HT-29 (cell line): ENCODE measurements at places on chromosomes 11 and 22. TPM values are rescaled to one million over a fixed set of nuclear protein-coding genes. Genes with fewer than 3 reads are reported as not detected.

PRR33 gene
- total RNA-seq: not detected in 2 replicates

GALNT18 gene
- total RNA-seq: 0.18 and 0.44 TPM in 2 replicates

PDGFD gene
- not detected in 2 replicates for total RNA-seq

CST6 gene
- total RNA-seq: 23.0 and 27.2 TPM in 2 replicates

CD6 gene
- 0.53 and 2.1 TPM in 2 replicates for total RNA-seq

- DNase-seq: no peak
Measured at GRCh38 chr22:49136041-49136815, 691.4 kb downstream of the BRD1 start.

GRCh38 chr11:108592591-108593213, 866 bp downstream of the EXPH5 start:
- peak; percentile 61 for DNase-seq

DNA sequence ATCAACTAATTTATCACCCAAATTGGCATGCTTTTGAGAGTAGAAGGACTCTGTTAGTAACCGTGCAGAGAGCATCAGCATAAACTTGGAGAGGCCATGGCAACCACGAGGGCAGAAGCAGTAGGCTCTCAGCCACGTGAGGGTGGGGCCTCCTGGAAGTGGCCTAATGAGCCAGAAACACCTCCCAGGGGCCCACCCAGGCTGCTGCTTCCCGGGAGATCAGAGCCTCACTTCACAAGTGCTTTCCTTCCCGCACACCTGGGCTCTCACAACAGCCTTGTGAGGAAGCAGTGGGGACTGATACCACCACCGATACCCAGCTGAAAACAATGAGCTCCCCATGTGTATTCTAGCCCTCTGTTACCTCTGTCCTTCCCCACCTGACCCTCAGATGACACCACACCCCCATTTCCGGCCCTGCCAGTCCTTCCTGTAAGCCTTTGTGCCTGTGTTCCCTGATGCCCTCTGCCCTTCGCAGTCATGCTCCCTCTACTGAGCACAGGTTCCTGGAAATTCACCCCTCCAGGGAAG, 17.0 kb downstream of the TRIM29 start:
- DNase-seq: peak; percentile 87

DNA sequence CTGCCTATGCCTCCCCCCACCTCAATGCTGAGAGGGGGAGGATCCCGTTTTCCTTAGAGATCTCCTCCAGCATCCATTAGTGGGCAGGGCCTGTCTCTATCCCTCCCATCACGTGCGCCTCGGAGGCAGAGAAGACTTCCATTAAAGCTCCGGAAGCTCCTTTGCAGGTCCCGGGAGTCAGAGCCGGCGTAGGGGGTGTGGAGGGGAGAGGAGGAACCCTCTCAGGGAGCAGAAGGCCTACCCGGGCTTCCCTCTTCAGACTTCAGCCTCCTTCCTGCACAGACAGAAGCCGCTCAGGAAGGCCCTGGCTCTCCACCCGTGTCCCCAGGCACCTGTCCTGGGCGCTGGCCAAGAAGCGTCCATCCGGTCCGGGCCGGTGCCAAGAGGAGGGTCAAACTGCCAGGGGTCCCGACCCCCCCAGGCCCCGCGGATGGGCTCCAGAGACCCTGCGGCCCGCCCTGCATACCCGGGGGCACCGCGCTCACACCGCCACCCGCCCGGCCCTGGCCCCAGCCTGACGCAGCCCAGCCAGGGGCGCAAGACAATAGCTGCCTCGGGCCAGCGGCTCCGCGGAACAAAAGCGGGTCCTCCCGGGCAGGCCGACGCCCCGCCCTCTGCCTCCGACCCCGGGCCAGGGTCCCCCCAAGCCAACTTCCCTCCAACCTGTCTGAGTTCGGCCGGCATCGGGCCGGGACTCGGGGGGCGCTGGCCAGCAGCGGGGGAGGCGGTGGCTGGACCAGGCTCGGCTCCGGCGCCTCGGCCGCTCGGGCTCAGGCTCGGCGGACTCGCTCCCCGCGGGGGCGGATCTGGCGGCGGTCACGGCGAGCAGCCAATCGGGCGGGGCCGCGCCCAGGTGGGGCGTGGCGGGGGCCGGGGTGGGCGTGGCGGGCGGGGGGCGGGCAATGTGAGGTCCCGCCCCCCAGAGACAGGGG, 29.9 kb downstream of the ARVCF start:
- DNase-seq: peak; percentile 91

DNA sequence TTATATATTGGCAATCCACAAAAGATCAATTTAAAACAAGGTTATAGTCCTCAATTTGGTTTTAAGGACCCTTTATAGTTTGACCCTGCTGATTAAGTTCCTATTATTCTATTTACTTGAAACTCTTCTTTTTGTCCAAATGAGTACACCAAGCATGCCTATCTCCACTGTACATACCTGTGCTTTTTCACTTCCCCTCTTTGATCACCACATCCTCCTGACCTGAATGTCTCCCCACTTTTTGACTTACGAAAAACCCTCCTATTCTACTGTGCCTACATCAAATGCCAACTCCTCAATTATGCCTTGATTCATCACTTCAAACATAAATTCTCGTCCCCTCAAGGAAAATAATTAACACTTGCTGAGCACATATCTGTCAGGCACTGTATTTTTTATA, 113.5 kb downstream of the SOX6 start:
- no peak for DNase-seq

DNA sequence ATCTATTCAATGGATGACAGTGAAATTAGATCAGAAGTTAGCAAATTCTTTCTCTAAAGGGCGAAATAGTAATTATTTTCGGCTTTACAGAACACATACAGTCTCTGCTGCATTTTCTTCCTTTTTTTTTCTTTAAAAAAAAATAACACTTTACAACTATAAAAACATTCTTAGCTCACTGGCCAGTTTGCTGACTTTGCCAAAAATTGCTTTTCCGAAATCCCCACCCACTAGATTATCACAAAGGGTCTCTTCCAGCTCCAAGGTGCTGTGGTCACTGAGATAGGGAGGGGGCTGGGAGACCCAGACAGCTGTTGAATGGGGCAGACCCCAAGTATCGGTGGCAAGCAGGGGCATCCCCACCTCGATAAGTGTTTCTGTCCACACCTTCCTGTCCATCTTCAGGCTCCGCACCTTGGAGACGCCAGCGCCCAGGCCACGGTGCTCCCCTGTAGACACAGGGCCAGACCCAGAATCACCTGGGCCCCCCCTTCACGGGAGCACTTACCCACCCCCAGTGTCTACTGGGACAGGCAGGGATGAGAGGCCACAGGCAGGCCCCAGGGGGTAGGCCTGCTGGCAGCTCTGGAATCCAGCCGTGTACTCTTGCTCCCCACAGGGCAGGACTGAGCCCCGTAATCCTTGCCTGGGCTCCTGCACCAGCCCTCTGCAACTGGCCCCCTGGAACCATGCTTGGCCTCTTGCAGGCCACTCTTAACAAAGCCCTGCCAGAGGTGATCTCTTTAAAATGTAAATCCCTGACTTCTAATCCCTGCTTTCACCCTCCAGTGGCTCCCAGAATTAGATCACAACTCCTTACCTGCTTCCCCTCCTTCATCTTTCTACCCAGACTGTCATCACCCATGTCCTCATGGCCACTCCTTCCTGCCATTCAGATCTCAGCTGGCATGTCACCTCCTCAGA, 31.5 kb upstream of the PDE2A start:
- no peak for DNase-seq

DNA sequence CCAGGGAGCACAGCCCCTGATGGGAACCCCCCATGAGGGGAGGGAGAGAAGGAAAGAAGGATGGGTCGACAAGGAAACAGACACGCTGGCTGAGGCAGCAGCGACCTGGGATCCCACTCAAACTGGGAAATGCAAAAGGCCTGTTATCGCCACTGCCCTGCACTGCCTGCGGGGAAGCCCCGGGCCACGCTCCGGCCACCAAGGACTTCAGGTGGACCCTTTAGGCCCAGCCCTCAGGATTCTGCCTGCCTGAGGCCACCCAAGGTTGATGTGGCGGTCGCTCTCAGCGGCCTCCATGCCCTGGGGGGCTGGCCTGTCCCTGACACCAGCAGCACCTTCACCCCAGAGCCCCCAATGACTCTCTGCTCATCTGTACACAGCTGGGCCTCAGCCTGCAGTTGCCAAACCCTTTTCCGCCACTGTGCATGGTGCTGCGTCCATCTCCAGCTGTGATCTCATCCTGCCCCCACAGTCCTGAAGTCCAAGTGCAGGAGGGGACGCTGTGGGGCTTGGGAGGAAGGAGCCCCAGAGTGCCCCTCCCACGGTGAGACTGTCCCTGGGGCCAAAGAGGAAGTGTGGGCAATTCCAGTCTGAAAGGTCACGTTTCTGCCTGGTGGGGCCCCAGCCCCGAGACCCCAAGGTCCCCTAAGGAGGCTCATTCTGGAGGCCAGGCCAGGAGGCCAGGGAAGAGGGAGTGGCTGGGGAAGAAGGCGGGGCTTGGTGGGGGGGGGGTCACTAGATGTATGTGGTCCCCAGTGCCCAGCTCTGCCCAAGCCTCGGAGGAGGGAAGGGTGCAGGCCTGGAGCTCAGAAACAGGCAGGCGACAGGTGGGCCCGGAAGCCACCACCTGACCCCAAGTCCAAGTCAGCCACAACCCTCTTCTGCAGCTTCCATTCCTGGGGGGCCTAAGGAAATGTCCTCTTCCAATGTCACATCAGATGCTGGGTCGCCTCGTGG, 31.6 kb downstream of the OSBPL5 start:
- no peak for DNase-seq

DNA sequence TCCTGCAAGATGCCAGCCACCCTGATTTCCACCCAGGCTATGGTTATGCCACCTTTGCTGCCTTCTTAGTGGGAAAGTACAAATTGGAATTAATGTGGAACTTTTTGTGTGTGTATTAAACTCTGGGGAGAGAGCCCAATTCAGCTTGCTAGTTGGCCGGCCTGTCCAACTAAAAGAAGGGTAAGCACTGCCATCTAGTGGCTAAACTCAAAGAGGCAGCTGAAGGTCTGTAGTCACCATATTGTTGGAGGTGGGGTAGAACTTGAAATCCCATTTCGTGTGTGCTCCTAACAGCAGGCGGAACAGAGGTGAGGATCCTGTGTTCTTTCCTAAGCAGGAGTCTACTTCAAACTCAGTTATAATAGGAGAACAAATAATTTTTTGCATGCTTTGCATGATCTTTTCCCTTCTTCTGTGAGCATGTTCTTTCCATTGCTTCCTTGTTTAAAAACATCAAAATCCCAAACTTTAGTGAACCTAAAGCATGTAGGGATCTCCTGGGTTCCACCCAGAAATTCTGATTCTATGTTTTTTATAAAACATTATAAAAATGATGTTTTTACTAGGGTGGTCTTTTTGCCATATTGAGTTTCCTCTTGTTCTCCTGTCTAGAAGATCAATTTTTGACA, 138.8 kb upstream of the SORL1-AS1 start:
- peak; percentile 94 for DNase-seq

GRCh38 chr11:133951327-133952198, 5.2 kb downstream of the IGSF9B start:
- DNase-seq: no peak

- no peak for DNase-seq
Measured at GRCh38 chr22:37632174-37633088, 7.0 kb upstream of the SH3BP1 start.

DNA sequence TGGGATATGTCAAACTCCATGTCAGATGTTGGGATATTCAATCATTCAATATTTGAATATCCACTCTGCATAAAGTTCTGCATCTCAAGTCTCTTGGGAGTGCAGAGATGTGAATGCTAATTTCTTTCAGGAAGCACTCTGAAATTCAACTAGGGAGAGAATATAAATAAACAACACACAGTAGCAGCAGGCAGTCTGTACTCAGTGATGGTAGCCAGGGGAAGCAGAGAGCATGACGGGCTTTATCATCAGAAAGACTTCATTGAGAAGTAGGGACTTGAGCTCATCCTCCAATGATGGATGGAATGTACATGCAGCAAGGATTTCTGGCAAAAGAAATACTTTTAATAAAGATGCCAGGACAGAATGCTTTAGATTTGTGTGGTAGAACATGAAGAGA, 9.8 kb upstream of the TEAD1 start:
- DNase-seq: no peak

GRCh38 chr22:20203552-20204201, 52.8 kb upstream of the CCDC188 start:
- peak; percentile 94 for DNase-seq

DNA sequence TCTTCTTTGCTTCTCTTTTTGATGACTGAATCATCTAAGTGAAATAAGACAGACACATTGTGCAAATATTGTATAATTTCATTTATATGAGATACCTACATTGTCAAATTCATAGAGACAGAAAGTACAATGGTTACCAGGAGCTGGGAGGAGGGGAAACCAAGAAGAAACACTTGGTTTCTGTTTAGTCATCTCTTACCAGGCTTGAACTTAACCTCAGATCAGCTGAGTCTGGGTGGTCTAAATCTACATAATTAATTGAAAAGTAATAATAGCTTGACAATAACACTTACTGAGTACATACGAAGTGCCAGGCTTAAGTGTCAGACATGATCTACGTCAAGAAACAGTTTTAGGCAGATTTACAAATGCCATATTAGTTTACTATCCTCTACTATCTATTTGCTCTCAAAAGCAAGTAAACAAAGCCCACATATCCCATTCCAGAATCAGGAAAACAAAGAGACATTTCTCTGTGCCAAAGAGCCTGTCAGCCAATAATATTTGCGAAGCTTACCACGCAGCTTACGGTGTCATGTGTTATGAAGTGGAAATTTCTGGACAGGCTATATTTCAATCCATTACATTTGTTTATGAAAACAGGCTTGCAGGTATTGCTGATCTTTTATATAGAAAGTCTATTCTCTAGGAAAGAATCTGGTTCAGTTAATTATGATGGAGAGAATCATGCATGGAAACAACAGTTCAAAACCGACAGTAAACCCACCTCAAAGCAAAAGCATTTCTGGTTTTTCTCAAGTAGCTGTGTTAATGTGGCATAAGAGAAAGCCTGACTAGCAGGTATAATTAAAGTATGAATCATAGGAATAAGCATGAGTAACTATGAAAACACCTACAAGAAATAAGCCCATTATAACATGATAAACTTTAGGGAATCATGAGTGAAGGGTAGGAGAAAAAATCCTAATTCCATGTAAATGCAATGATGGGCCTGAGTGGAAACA, 2.7 kb upstream of the ARHGAP42 start:
- DNase-seq: no peak

GRCh38 chr11:115180272-115180671, 323.9 kb downstream of the CADM1 start:
- DNase-seq: no peak

DNA sequence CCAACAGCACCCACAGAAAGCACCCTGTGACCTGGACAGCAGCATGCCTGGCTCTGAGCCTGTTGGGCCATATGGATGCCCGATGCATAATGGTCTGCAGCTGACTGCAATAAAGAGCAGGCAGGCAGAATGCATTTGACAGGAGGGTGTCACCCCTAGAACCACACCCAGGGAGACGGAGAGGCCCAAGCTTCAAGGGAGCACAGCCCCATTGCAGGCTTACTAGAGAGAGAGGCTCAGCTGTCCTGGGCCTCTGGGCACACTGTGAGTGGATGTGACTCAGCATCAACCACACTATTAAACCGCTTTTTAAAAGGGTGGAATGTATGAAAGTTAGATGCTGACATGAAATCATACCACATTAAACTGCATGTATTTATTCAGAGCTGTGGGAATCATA, 365.3 kb downstream of the CTTN start:
- no peak for DNase-seq
